ENCODE measurements at places on chromosomes 1 and 21.

GRCh38 chr1:113929750-113930498, 800 bp downstream of the HIPK1 start:
- peak; percentile 65 for DNase-seq

- DNase-seq, result no peak
Observed at GRCh38 chr1:59169703-59170102, 127.2 kb upstream of the FGGY start.

DNA sequence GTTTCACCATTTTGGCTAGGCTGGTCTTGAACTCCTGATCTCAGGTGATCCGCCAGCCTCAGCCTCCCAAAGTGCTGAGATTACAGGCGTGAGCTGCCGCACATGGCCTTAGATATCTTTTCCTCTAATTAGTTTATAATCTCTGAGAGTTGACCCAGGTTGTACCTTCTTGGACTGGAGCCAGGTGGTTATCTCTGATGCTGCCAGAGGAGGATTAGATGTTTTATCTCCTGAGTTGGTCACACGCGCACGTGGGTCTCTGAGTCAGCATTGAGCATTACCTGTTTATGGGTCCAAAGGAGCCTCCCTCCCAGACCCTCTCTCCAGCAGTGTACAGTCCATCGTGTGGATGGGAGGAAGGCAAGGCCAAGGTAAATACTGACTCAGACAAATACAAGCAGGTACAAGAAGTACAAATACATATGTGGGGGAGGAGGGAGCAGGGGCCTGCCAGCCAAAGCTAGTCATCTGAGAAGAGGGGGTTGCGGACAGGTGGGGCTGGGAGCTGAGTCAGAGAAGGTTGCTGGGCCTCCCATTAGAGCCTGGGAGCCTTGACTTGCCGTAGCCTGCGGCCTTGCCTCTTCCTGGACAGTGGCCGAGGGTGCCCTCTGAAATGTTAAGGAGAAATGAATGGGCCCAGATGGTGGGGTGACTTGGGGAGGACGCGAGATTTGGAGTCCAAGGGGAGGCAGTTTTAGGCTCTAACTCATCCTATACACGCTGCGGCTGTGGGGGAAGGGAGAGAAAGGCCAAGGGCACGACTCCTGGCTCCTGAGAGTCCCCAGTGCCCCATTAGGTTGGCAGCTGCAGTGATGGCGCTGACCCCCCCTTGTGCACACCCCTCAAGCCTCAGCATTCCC, 13.1 kb downstream of the IL6R start:
- no peak for DNase-seq

- DNase-seq, result no peak
Observed at GRCh38 chr21:40615505-40616376, 231.2 kb downstream of the DSCAM start.

- no peak for DNase-seq
Observed at GRCh38 chr1:109610609-109611307, 8.7 kb downstream of the GNAT2 start.

DNA sequence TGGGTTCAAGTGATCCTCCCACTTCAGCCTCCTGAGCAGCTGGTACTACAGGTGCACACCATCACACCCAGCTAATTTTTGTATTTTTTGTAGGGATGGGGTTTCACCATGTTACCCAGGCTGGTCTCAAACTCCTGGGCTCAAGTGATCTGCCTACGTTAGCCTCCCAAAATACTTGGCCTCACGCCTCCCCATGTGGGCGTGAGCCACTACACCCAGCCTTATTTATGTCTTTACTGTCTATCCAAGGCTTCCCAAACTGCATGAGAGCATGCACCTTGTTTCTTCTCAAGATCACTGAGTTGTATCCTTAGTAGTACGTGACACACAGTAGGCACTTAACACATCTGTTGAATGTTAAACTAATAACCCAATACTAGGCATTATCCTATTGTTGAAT, 14.2 kb downstream of the WASF2 start:
- DNase-seq, result no peak
